ENCODE measurements at places on chromosomes 11 and 22.
A peak's percentile ranks its signal among the peaks of the same experiment; 100 is the strongest.

DNA sequence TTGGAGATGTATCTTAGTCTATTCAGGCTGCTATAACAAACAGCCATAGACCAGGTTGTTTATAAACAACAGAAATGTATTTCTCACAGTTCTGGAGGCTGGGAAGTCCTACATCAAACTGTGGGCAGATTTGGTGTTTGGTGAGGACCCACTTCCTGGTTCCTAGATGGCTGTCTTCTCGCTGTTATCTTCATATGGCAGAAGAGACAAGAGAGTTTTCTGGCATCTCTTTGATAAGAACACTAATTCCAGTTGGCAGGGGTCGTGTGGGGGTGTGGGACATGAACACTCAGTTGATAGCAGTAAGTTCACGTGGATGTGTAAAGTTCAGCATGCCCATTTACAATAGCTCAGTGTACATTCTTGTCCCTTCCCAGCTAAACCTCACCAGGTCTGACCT, 41.3 kb upstream of the HMGXB4 start:
- no peak overlapping the region for H3K4me3 ChIP-seq
- no peak overlapping the region for H3K27ac ChIP-seq
- H3K36me3 ChIP-seq = peaks cover 67% of the 10 kb centered on the region
- no peaks in the 10 kb centered on the region for H3K27me3 ChIP-seq

DNA sequence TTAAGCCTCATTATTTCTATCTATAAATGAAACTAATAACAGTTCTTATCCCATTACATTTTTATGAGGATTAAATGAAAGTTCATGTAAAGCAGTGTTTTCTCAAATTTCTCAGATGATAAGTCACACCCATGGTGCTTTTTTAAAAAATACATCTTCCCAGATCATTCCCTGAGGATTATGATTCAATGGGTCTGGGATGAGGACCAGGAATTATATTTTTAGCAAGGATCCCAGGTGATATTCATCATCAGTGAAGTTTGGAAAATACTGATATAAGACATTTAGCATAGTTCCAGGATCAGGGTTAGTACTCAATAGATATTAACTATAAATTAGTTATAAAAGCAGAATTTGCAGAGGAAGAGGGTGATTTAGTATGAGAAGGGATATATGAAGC, 89.1 kb downstream of the BBOX1 start:
- no peaks in the 10 kb centered on the region for H3K27me3 ChIP-seq
- H3K4me1 ChIP-seq = no peaks in the 10 kb centered on the region
- no peak for DNase-seq
- no peaks in the 10 kb centered on the region for H3K36me3 ChIP-seq

- no peaks in the 10 kb centered on the region for H3K4me1 ChIP-seq
- no peak overlapping the region for H3K4me3 ChIP-seq
- no peak for DNase-seq
- H3K27me3 ChIP-seq = no peaks in the 10 kb centered on the region
- no peak overlapping the region for H3K27ac ChIP-seq
Measured at GRCh38 chr11:35337136-35337913, 82.0 kb downstream of the SLC1A2 start.

DNA sequence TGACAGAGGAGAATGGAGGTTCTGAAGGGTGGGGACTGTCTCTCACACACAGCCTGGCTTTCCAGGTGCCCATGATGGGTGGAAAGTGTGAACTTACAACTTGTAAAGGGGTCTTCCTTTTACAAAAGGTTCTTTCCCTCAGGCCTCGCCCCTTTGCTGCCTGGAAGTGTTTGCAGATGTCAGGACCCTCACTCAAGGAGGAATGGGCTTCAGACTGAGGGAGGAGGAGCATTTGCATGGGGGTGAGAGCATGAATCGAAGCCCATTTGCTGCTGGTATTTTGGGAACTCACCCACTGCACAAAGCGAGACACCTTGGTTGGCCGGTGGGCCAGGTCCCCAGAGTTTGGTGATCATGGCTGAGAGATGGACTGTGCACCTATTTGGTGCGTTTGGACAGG, 25.1 kb downstream of the MPPED1 start:
- H3K4me3 ChIP-seq = no peak overlapping the region
- H3K36me3 ChIP-seq = no peaks in the 10 kb centered on the region
- DNase-seq = no peak
- H3K4me1 ChIP-seq = no peaks in the 10 kb centered on the region
- H3K27ac ChIP-seq = no peak overlapping the region

- H3K36me3 ChIP-seq = no peaks in the 10 kb centered on the region
- no peak for DNase-seq
- H3K4me1 ChIP-seq = no peaks in the 10 kb centered on the region
- H3K4me3 ChIP-seq = no peak overlapping the region
Measured at GRCh38 chr22:44436736-44437135, 61.3 kb downstream of the RTL6 start.

DNA sequence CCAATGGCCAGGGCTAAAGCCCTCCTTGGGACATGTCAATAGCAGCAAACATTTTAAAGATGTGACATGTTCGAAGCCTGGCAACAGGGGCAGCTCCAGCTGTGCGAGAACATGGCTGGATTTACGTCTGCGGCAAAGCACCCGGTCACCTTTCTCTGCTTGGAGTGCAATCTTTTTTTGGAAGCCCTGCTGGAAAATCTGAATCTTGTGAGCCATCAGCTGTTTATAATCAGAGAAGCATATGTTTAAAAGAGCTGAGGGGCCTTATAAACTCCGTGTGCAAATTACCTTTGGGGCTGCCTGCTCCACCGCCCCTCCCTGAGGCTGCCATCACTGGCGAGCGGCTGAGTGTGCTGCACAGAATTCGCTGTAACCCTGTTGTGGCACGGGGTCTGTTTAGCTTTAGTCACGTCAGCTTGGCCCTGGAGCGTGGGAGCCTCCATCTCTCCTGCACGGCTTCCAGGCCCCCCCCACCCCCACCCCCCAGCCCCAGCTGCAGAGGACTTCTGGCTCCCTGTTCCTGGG, 9.0 kb upstream of the KCNQ1OT1 start:
- H3K36me3 ChIP-seq = no peaks in the 10 kb centered on the region
- H3K27me3 ChIP-seq = no peaks in the 10 kb centered on the region
- no peak overlapping the region for H3K27ac ChIP-seq
- no peak for DNase-seq
- peaks cover 11% of the 10 kb centered on the region for H3K4me1 ChIP-seq

- H3K36me3 ChIP-seq = no peaks in the 10 kb centered on the region
- no peak overlapping the region for H3K27ac ChIP-seq
- peak; percentile 92 for DNase-seq
- H3K4me3 ChIP-seq = no peak overlapping the region
- no peaks in the 10 kb centered on the region for H3K27me3 ChIP-seq
- peaks cover 25% of the 10 kb centered on the region for H3K4me1 ChIP-seq
Measured at GRCh38 chr22:29475550-29475949, 4.5 kb upstream of the NEFH start.

DNA sequence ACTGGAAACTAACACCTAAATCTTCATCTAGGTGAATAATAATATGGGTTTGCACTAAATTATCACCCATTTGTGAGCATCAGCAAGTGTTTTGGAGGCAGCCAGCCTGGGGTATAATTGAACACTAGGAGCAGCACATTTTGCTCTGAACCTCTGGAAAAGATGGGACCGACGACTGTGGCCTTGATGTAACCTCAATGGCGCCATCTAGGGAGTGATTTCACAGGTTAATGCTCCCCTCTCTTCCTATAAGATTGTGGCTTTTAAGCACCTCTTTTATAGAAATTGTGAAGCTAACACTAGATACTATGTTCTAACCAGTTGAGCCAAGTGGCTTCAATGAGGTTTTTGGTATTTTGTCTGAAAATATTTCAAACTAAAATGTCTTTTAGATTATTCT, 203.7 kb downstream of the NELL1 start:
- H3K36me3 ChIP-seq = no peaks in the 10 kb centered on the region
- H3K4me1 ChIP-seq = no peaks in the 10 kb centered on the region
- no peaks in the 10 kb centered on the region for H3K27me3 ChIP-seq
- no peak overlapping the region for H3K4me3 ChIP-seq
- no peak overlapping the region for H3K27ac ChIP-seq

DNA sequence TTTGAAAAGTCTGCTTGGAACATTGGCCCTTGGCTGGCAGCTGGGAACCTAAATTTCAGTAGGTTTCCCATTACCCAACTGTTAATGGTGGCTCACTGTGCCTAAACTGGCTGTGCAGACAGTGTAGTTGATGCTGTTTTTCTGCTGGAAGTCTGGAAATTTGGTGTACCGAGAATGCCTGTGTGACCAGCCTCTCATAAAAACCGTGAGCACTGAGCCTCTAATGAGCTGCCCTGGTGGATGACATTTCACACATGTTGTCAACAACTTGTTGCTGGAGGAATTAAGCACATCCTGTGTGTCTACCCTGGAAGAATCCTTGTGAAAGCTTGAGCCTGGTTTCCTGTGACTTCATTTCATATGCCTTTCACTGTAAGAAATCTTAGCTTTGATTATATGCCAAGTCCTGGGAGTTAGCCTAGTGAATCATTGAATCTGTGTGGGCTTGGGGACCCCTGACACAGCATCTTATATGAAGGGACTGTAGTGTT, 131.1 kb downstream of the LDLRAD3 start:
- no peak overlapping the region for H3K4me3 ChIP-seq
- no peak overlapping the region for H3K27ac ChIP-seq
- H3K36me3 ChIP-seq = no peaks in the 10 kb centered on the region
- H3K27me3 ChIP-seq = no peaks in the 10 kb centered on the region

DNA sequence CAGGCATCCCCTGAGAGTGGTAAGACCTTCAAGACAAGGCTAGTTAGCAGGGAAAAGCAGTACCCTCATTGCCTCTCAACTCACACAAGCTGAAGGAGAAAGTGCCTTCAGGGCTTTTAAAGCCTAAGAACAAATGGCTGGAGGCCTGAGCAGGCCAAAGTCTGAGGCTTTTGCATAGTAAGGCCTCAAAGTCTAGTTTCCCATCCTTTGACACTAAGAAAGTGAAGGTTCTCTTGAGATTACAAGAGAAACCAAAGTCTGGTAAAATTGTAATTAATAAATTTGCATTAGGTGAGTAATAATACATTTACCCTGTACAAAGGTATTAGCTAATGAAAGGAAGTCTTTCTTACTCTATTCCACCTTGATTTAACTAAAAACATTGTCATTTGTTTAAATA, 47.0 kb upstream of the CCDC89 start:
- DNase-seq = no peak
- H3K4me1 ChIP-seq = peaks cover 3% of the 10 kb centered on the region
- H3K36me3 ChIP-seq = no peaks in the 10 kb centered on the region
- no peak overlapping the region for H3K27ac ChIP-seq

GRCh38 chr11:36070954-36071330, 127.1 kb downstream of the LDLRAD3 start:
- H3K27ac ChIP-seq = no peak overlapping the region
- H3K4me1 ChIP-seq = peaks cover 48% of the 10 kb centered on the region
- no peaks in the 10 kb centered on the region for H3K27me3 ChIP-seq

- no peak within 1 kb of the TSS for H3K27ac ChIP-seq
- H3K4me3 ChIP-seq = no peak within 1 kb of the TSS
- H3K27me3 ChIP-seq = no peaks in the 10 kb centered on the region
- H3K4me1 ChIP-seq = no peaks in the 10 kb centered on the region
Measured at GRCh38 chr11:101129203-101129943, at the start of gene PGR. TSS of gene PGR (minus strand) at chr11:101129813. CDS start at chr11:101129070, 743 bp downstream.

DNA sequence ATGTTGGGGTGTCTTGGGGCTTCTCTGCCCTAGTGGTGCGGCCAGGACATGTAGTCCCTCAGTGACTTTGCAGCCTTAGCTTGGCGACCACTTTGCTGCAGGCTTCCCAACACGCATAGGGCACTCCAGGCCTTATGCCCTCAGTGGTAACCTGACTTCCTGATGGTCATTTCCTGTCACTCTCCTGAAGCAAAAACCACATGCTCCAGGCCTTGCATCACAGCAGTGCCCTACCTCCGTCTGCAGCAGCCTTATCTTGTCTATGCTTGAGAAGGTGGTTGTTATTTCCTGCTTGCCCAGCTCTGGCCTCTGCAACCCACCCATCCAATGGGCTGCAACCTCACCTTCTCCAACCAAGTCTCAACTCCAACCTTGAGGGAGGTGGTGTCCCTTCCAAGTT, 33.4 kb upstream of the PISD start:
- H3K4me3 ChIP-seq = no peak overlapping the region
- H3K4me1 ChIP-seq = no peaks in the 10 kb centered on the region
- no peak for DNase-seq
- H3K36me3 ChIP-seq = peaks cover 37% of the 10 kb centered on the region
- no peak overlapping the region for H3K27ac ChIP-seq
- H3K27me3 ChIP-seq = no peaks in the 10 kb centered on the region

DNA sequence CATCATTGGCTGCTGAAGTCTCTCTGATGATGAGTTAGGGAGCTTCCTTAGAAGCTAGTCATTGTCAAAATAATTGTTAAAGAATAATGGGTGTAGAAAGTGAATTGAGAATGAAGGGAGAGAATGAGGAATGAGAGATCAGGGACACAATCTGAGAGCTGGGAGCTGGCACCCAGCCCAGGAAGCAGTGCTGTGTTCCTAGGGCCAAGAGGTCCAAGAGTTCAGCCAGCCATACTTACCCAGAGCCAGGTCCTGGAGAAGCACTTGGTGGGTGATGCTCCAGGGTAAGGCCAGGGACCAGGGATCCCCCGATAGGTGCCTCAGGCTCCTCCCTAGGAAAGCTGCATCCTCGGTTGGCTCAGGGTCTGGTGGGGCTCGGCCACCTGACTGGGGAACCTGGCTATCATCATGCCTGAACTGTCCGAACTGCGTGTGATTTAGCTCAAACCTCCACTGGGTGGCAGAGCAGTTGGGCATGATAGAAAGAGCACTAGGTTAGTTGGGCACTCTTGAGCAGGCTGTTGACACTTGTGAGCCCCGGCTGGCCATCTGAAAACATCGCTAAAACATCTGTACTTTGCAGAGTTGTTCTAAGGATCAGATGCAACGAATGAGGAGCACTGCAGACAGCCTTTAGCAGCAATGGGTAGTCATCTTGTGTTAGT, 123.9 kb upstream of the NCAM1 start:
- peaks cover 27% of the 10 kb centered on the region for H3K4me1 ChIP-seq
- no peak overlapping the region for H3K27ac ChIP-seq
- DNase-seq = peak; percentile 58
- H3K4me3 ChIP-seq = no peak overlapping the region
- no peaks in the 10 kb centered on the region for H3K36me3 ChIP-seq

DNA sequence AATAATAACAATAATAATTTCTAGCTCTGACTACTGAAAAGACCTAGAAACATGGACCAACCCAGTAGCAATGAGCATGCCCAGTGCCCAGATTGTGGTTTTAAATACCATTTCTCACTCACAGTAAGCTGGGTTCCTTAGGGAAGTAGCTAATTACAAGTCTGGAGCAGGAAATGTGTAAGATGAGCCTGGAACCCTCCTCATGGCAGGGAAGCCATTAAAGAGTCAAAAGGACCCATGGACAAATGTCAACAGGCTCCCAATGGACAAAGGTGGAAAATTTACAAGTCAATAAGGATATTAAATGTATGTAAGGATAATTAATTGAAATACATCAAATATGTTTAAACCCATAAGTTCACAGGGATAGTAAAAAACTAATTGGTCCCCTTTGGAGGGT, 10.6 kb upstream of the CSNK2A3 start:
- no peaks in the 10 kb centered on the region for H3K36me3 ChIP-seq
- H3K27ac ChIP-seq = no peak overlapping the region
- no peaks in the 10 kb centered on the region for H3K4me1 ChIP-seq
- no peak for DNase-seq
- no peaks in the 10 kb centered on the region for H3K27me3 ChIP-seq

- no peaks in the 10 kb centered on the region for H3K27me3 ChIP-seq
- no peak overlapping the region for H3K27ac ChIP-seq
- no peaks in the 10 kb centered on the region for H3K36me3 ChIP-seq
- no peak overlapping the region for H3K4me3 ChIP-seq
Measured at GRCh38 chr22:46649141-46650077, 29.2 kb downstream of the GRAMD4 start.

GRCh38 chr11:79101656-79102055, 339.2 kb downstream of the TENM4 start:
- no peak overlapping the region for H3K4me3 ChIP-seq
- no peaks in the 10 kb centered on the region for H3K36me3 ChIP-seq
- no peak overlapping the region for H3K27ac ChIP-seq

GRCh38 chr11:67646535-67647336, 3.8 kb downstream of the ACY3 start:
- peak; percentile 85 for DNase-seq
- peaks cover 63% of the 10 kb centered on the region for H3K4me1 ChIP-seq
- no peak overlapping the region for H3K27ac ChIP-seq

Data from Karpas-422 (cell line).